ENCODE measurements at places on chromosomes 1 and 21. TPM values are rescaled to one million over a fixed set of nuclear protein-coding genes. Genes with fewer than 3 reads are reported as not detected.

GRCh38 chr1:15579683-15580047 is 5.2 kb downstream of the AGMAT start:
- no peak for DNase-seq

- no peak for DNase-seq
These were observed 25.4 kb upstream of the MEF2D start for GRCh38 chr1:156525856-156526489.

DNA sequence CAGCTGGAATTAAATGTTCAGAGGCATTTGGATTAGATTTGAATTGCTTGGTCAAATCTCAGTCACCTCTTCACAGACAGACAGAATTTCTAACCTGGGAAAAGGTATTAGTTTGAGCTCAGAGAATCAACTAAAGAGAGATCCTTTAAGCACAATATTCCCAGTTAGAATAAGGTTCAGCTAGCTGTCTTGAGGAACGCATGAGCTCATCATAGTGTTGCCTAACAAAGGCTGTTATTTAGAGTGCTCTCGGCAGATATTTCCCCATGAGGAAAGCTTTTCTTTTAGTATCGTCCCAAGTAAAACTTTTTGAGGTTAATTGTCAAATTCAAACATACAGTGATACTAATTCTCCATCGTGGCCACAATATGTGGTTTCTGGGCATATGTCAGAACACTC is 269.9 kb downstream of the HLX start:
- no peak for DNase-seq

DNA sequence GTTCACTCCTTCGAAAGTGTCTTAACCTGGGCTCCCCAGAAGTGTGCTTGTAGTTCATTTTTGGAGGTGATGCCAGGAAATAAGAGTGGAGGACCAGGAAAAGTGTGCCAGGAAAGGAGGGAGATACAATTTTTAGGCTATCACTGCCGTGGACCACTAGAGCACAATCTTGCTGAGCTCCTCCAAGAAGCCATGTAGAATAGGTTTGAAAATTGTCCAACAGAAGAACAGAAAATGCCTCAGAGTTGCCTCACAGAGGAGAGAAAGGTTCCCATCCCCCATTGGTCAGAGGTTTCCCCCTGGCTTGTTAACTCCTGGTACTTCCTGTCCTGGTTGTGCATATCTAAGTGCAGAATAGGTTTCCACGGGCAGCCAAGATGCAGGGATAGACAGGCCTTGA is 41.6 kb downstream of the CATSPERE start:
- DNase-seq: no peak

Gene HSD3B1
- not detected for total RNA-seq

DNA sequence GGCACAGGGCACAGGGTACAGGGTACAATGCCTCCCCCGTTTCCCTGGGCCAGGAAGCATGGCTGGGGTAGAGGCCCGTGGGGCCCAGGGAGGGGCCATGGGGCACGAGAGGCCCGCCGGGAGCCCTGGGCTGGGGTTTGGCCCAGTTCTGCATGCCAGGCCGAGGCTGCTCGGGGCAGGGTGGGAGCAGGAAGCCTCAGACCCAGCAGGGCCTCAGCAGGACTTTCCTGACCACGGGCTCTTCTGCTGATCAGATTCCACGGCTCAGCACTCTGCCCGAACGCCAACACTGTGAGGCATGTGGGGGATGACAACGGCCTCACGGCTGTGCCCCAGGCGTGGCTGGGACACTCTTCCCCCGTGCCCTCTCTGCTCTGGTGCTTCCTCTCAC is 104.3 kb downstream of the NPHP4 start:
- no peak for DNase-seq

DNA sequence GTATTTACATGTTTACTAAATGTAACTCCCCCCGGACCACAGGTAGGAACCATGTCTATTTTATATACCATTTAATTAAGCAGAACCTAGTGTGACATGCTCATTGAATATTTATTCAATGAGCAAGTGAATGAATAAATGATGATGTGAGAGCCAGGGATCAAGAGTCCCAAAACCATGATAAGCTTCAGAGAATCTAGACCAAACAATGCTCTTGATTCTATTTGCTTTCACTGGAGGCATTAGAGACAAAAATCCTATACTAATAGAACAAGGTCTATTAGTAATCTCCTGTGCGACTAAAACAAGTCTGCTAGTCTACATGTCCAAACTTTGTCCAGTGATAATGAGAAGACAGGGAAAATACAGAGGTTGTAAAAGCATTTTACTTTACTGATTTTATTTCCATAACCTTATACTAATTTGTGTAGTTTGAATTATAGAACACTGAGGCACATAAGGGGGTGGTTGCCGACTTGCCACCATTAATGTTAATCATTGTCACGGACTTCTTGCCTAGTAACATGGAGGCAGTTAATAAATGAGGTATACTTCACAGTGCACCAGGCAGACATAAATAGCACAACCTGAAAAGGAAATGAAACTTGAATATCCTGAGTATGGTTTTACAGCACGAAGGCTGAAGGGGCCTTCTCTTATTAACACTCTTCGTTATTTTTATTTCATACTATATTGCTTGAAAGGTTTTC is 69.8 kb downstream of the TBX15 start:
- no peak for DNase-seq

DNA sequence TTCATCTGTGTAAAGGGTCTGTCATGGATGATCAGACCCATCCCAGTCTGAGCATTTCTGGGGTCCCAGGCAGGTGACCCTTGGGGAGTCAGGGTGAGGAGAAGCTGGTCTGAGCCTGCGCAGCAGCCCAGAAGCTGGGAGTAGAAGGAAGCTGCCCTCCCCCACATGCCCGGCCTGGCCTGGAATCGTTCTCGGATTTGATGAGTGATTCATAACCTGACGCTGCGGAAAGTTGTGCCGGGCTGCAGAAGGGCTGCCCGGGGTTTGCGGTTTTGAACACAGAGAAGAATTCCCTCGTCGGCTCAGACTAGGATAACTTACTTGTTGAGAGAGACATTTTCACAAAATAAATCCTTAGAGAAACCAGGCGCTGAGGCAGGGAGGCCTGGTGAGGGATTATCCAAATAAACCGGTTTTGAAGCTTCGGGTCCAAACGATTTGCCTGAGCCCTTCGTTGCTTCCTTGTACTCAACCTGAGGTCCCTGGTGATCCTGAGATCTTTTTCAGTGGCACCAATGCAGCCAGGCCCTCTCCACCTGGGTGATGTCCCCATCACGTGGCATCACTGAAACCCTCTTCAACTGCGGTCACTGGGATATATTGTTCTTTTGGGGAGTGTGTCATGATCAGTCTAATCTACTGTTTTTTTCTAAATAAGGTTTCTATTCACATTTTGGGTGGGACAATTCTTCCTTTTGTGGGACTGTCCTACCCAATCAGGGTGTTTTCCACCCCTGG is 29.2 kb downstream of the EPHB2 start:
- DNase-seq: no peak

DNA sequence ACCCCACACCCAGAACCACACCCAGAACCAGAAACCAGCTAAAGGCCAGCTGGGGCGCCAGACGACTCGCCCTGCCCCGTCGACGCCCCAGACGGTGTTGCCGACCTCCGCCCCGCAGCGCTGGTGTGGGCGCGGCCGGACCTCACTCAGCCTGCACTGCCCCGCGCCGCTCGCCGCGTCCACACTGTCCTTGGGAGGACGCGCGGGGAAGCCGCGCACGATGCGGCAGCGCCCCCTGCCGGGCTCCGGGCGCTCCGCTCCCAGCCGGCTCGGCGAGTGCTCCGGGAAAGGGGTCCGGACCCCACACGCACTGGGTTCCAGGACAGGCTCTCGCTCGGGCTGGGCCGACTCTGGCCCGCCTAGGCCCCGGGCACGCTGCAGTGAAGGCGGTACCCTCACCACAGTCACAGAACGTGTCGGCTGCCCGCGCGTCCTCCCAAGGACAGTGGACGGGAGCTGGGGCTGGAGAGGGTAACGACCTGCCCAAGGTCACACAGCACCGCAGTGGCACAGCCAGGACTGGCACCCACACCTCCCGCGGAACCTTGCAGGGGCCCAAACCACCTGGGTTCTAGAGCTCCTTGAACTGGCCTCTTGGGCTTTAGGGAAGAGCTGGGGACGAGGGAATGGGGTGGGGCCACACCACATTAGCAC is 90.2 kb downstream of the DMRTA2 start:
- peak; percentile 86 for DNase-seq

DNA sequence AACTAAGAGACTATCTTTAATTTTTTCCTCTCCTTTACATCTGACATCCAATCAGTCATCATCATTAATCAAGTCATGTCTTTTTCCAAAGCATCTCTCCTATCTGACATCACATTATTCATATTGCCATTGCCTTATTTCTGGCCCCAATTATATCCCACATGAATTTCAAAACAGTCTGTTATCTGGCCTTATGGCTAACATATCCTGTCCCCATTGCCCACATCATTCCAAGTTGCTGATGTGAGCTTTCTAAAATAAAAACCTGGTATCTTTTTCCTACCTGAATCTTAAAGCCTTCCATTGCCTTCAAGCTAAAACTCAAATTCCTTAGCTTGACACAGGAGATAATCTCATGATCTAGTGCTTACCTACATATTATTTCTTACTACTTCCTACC is 283.9 kb downstream of the LRRC40 start:
- DNase-seq: no peak

DNA sequence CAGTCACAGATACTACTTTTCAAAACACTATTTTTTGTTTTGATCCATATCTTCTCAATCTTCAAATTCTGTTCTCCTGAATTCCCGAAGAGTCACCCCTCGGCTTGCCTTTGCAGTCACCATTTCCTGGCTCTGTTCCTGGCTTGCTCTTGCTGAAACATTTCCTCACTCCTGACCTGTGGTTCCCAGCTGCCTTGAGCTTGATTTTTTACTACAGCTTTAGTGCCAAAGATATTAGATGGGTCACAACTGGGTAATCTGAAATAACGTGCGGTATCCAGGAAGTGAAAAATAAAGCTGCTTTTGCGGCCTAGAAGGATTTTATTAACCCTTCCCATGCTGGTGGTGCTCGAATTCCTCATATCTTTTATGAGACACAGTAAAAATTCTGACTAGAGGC is 318.8 kb downstream of the PCP4 start:
- no peak for DNase-seq

DNA sequence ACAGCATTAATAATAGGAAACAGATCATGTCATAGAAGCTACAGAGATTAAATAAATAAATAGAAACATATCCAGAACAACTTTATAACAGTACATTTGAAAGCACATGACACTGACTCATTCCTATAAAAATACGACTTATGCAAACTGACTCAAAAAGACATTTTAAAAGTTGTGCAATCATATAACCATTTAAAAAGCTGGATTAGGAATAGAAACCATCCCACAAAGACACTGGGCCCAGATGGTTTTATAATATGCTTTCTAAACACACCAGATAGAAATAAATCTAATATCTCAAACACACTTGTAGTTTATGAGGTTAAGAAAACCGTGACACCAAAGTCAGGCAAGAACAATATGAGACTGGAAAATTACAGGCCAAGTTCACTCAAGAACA is 47.6 kb downstream of the MATN1 start:
- DNase-seq: no peak

Gene OR2T2
- not detected for total RNA-seq

DNA sequence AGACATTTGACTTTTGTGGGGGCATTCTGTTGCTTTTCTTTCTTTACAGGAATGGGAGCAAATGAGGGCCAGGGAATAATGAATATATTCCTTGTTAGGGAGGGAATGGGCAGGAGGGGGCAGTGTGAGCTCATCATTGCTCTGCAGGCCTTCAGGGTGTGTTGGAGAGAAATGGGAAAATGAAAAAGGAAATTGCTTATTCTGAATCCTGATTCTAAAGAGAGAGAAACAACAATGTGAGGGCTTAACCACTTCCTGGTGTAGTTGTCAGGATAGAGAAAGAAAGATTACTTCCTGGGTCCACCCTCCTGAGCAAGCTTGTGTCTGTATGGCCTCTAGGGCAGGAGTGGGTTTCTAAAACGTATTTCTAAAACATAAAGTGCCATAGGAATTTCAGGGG is 28.3 kb downstream of the VANGL2 start:
- DNase-seq: peak; percentile 79

Gene SMIM1
- total RNA-seq: 0.66 TPM

- DNase-seq: no peak
These were observed 22.9 kb upstream of the SLC19A2 start for GRCh38 chr1:169508432-169509338.

DNA sequence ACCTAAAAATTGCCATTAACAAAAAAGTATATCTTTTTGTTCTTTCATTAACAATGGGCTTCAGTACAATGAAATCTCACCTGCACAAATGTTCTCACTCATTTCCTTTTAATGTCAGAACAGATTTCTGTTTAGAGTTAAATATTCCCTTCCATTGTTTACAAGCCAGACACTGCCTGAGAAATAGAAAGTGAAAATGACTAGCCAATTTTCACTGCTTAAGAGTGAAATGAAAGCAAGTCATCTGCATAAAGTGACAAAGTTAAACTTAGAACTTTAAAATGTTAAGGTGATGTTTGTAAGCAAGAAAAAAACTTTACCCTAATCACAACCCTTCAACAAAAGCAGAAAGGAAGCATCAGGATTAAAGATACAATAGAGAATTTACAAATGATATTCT is 27.5 kb downstream of the COA6 start:
- DNase-seq: peak; percentile 63

GRCh38 chr1:164648636-164649035 is 89.7 kb downstream of the PBX1 start:
- no peak for DNase-seq

DNA sequence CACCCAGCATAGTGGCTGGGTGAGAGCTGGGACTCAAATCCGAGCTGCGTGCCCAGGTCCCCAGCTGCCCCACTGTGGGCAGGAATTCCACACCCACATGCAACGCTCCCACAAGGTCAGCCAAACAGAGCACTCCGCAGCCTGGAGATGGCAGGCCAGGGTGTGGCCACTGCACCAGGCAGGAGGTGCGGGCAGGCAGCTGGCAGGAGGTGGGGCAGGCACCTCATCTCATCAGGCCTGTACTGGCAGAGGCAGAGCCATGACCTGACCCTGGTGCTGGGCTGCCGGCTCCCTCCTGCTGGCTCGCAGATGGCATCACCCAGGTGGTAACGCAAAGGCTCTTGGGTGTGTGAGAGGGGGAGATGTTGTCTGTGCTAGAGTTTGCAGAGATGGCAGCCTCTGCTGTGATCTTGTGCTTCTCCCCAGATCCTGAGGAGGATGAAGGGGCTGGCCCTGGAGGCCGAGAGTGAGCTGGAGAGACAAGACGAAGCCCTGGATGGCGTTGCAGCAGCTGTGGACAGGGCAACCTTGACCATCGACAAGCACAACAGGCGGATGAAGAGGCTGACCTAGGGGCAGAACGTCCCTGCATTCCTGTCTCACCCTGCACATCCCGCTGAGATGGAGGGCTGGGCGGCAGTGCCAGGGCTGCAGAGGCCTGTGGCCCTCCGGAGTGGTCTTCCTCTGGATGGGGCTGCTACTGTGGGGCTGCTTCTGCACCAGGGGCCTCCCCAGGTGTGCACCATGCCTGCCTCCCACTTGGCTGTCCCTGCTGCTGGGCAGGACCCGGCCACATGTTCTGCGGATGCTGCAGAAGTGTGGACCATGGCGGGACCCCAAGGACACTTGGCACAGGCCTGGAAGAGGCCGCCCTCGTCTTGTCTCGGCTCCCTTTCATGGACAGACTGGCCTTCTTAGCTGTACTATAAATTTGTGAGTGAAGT is 35.1 kb upstream of the PRSS38 start:
- no peak for DNase-seq

Gene APOBEC4
- not detected for total RNA-seq
